Hematopoietic multipotent progenitor cell treated with erythropoietin and hydrocortisone succinate and interleukin-3 and kit ligand, for 15 days (in vitro differentiated cells): ENCODE measurements at places on chromosomes 4 and X.

GRCh38 chr4:7857238-7857701 lies 82.4 kb downstream of the AFAP1 start:
- no peak for DNase-seq

DNA sequence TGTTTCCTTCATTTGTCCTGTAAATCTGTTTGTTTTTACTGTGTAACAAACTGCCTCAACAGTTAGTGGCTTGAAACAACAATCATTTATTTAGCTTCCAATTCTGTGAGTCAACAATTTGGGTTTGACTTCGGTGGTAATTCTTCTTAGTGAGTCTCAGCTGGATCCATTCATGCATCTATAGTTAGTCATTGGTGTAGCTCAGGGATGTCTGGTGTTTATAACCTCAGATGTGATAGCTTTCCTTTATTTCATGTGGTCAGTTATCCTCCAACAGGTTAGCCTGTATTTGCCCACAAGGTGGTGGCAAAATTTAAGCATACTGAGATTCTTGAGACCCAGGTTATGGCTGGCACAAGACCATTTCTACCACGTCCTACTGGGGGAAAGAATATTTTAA lies 1267.2 kb downstream of the RAPGEF2 start:
- no peak for DNase-seq

DNA sequence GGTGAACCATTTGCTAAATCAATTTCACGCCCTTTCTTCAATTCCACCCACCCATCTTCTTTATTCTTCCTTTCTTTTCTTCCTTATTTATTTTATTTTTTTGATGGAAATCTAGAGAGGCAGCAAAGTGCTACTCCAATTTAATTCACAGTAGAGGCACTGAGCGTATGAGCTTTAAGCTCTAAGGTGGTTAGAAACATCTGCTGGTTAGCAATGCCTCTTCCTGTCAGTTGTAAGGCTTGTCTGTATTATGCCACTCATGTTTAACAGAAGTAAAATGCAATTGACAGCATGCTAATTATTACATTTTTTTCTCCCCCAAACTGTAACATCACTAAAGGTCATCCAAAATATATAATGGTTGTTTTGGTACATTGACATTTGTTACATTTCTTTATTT lies 103.8 kb downstream of the EPHA5 start:
- no peak for DNase-seq

- DNase-seq = no peak
Measured at GRCh38 chr4:37320513-37321235, 76.1 kb downstream of the NWD2 start.

DNA sequence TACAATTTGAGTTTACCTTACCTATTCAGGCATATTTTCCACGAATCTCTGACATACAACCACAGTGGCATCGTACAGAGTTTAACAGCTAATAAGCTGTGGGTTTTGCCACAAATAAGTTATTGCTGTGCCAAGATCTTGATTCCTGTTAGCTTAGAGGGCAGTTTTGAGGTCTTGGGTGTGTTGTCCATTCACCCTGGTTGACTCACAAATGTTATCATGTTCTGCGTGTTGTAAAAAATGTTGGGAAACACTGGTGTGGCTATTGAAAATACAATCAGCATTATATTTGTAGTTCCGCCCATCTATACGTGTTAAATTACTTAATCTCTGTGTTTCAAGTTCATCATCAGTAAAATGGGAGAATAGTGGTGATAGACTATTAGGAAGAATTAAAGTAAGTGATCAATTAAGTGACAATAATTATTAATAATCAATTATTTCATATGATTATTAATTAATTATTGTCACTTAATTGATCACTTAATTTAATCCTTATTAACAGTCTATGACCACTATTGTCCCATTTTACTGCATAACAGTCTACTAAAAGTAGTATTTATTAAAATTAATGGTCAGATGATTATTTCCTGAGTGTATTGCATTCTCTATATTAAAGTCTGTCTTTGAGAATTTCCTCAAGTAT lies 96.3 kb downstream of the TMA16 start:
- no peak for DNase-seq

DNA sequence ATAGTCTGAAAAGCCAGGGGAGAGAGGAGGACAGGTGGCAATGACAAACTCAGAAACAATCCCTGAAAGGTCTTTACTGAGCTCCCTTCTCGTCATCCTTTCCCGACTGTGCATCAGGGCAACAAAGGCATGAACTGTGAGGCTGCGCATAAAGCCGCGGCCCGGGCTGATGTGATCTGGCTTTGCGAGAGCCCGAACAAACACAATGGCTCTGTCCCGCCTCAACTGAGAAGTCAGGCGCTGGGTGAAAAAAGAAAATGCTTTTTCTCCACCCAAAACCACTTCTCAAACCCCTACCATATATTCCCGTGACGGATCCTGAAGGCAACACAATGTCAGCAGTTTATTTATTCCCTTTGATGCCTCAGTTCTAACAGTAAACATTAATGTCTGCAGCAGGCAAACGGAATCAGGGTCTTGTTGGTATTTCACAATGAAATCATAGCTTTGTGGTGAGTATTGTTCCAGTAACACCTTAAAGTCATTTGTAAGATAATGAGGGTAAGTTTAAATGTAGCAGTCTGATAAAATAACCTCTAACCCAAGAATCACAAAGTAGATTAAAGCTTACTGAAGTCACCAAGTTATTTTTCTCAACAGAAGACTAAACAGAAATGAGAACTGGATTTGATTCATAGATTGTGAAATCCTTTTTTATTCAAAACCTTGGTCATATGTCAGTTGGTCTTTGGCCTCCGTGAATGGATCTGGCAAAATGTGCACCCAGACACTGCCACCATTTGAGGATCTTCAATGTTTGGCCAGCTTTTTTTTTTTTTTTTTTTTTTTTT lies 67.4 kb downstream of the APBB2 start:
- DNase-seq = no peak

GRCh38 chrX:116276261-116276660 lies 105.7 kb downstream of the AGTR2 start:
- DNase-seq = no peak

DNA sequence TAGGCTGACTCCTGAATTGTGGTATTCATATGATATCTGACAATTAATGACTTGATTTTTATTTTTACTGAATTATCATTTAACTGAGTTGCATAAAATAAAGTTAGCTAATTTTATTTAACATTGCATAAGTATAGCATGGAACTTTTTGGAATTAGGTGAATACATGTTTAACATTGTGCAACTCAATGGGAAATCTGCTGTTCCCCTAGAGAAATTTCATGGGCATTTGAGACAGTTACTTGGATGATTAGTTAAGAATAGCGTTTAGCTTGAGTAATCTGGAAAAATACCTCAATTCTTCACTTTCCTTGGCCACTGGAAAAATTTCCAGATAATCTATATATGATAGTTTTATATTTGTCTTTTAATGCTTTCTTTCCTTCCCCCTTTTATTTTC lies 42.5 kb downstream of the NPNT start:
- DNase-seq = no peak

GRCh38 chrX:40950546-40950945 lies 134.7 kb upstream of the USP9X start:
- DNase-seq = no peak

- no peak for DNase-seq
Measured at GRCh38 chrX:12329476-12329875, 191.2 kb downstream of the FRMPD4 start.

- DNase-seq = peak; percentile 36
Measured at GRCh38 chr4:88522702-88523324, 763 bp downstream of the PYURF start.

- DNase-seq = no peak
Measured at GRCh38 chr4:112771-113170, 11.5 kb upstream of the ZNF718 start.

DNA sequence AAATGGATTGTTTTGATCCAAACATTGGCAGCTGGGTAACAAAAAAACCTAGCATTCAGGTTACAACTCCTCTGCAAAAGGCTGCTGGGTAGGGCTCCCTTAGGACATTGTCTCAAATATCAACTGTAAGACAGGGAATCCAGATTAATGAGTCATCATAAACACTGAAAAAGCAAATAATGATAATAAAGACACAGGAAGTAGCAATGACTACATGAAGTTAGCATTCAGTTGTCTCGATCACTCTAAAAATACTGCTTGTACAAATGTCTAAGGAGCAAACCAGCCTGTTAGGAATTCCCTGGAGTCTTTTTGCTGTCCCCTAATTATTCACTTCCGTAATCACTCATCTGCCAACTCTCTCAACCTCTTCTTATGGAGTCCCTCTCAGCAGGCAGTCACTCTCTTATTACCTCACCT lies 259.2 kb downstream of the GPC3 start:
- DNase-seq = no peak

DNA sequence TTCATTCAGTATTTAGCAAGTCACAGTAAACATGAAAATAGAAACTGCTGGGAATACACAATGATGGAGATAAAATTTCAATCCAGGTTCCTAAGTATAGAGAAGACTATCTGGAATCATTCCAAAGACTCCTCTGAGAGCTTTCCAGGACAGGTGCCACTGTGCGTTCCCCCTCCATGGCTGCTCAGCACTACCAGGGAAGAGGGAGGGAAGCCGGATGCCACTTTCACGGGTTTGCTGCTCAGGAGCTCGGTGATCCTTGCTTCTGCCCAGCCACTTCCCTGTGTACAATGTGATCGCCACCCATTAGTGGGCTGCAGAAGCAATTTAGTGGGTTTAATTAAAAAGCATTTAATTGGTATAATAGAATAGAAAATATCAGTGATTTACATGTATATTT lies 94.5 kb downstream of the FNIP2 start:
- DNase-seq = no peak
